ENCODE measurements at places on chromosomes 5 and 9. TPM values are rescaled to one million over a fixed set of nuclear protein-coding genes. Genes with fewer than 3 reads are reported as not detected.
A peak's percentile ranks its signal among the peaks of the same experiment; 100 is the strongest.

GRCh38 chr5:164204338-164204946 is 699.0 kb downstream of the MAT2B start:
- DNase-seq, result peak; percentile 52

The OTP gene
- not detected for total RNA-seq

The LCP2 gene
- not detected for total RNA-seq

The SLC4A9 gene
- total RNA-seq, result not detected

DNA sequence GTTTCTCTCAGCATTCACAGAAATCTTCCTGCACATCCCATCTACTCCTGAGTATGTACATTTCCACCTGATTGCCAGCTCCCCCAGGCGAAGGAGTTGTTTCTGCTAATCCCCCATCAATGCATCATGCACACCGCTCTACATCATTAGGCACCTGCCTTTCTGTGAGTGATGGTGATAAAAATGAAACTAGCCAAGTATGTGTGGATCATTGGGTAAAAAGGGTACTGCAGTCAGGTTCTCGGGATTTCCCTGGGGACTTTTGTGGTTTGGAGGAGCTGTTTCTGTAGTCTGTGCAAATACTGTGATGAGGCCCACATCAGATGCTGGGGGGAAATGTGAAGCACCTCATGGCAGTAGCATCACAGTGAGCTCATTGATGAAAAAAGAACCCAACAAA is 30.4 kb downstream of the CAMK4 start:
- DNase-seq, result peak; percentile 19

DNA sequence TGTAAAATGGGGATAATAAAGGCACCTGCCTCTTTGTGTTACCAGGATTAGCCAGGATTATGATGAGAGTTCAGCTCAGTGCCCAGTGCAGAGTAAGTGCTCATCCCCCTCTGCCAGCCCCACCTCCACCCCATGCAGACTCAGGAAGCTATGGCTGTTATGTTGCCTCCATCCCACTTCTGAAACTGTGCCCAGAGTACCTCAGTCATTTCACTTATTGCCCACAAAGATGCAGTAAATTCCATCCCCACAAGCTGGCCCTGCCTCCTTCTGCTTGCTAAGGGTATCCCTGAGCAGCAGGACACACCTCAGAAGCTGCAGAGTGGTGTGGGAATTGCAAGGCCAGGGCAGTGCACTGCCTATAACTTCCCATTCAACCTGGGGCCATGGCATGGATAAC is 415.1 kb downstream of the SPOCK1 start:
- no peak for DNase-seq

The TMEM174 gene
- total RNA-seq, result not detected

GRCh38 chr9:18906656-18907395 is 126.2 kb downstream of the SAXO1 start:
- DNase-seq, result peak; percentile 85

DNA sequence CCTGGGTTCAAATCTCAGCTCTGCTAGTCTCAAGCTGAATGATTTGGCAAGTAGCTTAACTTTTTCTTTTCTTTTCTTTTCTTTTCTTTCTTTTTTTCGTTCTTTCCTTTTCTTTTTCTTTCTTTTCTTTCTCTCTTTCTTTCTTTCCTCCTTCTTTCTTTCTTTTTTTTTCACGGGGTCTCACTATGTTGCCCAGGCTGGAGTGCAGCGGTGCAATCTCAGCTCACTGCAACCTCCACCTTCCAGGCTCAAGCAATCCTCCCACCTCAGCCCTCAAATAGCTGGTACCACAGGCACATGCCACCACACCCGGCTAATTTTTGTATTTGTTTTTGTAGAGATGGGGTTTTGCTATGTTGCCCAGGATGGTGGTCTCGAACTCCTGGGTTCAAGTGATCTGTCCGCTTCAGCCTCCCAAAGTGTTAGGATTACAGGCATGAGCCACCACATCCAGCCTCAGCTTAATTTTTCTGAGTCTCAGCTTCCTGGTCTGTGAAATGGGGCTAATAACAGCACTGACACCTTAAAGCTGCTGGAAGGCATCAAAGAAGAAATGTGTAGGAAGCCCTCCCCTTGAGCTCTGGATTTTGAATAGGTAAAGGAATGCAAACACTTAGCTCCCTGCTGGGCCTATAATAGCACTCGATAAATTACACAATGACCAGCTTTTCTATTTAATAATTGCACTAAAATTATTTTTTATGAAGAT is 17.5 kb upstream of the PPARGC1B start:
- no peak for DNase-seq

The GNA14 gene
- not detected for total RNA-seq

- DNase-seq, result no peak
Measured at GRCh38 chr5:112106878-112107277, 312.2 kb downstream of the EPB41L4A start.

DNA sequence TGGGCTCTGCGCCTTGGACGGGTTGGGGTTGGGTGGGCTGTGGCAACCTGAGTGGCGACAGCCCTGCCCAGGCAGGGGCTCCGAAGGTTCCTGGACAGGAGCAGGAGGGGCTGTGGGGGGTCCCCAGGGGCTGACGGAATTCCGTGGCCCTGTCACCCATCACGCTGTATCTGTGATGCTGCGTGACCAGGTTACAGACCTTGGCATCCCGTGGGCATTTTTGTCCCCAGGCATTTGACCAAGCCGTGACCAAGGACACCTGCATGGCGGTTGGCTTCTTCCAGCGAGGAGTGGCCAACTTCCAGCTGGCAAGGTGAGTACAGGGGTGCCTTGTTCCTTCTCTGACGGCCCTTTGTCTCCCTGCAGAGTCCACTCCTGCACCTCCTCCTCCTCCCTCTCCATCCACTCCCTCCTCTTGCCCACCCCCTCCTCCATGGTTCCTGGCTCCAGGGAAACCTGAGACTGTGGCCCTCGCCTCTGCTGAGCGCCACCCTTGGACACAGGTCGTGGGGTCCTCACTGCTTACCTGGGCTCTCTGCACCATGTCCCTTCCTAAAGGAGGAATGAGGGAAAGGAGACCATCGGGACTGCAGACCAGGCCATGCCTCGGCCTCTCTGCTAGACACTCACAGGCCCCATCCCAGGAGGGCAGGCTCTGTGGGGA is 3.0 kb downstream of the NOXA1 start:
- no peak for DNase-seq
